Activated CD8-positive, alpha-beta memory T cell treated with anti-CD3 and anti-CD28 coated beads for 24 hours (primary cell): ENCODE measurements at places on chromosomes 13 and 19.

GRCh38 chr13:51246418-51247277, 24.4 kb downstream of the FAM124A start:
- no peak for DNase-seq

DNA sequence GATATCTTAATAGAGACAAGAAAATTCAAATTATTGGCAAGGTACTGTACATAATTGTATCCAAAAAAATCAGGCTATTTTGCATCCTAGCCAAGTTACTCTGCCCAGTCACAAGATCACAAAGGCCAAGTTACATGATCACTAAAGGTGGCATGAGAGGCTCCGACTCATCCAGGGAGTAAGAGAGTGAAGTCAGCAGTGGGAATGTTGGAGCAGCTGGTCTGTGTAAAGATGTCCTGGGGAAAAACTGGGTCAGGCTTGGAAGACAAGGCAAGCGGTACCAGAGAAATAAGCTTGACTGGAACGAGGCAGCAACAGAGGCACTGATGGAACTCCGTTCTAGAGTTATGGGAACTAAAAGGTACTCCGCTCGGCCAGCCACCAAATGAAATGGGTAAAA, 50.2 kb upstream of the PSG2 start:
- no peak for DNase-seq

GRCh38 chr19:40776932-40777644, 959 bp upstream of the RAB4B start:
- DNase-seq, result peak; percentile 92

GRCh38 chr13:71852736-71853135, 14.3 kb downstream of the DACH1 start:
- DNase-seq, result no peak

- no peak for DNase-seq
These were observed 6.6 kb downstream of the IFNL3 start for GRCh38 chr19:39238209-39238608.

GRCh38 chr13:81770868-81771505, 1430.1 kb upstream of the SPRY2 start:
- no peak for DNase-seq

DNA sequence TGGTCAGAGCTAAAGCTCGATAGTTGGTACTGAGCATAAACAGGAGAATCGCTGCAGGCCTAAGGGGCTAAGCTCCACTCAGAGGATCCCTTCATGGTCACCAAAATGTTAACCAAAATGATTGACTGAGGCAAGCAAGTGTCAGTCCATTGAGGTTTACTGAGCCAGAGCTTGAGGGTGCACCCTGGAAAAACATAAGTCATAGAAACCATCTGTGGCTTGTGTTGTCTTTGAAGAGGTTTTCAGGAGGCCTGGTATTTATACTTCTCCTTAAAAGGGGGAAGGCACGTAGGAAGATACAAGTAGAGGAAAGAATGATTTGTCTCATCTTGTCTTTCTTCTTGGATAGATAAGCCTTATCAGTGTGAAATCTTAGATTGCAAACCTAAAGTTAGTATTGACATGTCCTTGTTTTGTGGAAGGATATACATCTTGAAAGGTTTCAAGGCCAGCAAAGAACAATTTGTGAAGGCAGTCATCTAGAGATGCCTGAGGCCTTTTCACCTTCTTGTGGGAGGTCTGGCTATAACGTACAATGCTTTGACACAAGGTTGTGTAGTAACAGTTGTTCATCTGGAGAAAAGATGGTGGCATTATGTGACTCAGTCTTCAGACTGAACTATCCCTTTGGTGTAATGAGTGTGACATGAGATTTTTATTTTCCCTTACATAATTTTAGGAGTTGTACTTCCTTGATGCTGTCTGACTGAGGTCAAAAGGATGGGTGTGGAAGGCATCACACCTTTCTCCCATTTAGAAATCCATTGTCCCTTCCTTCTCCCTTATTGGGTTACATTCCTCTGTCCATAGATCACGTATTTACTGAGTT, 14.7 kb upstream of the CEACAM6 start:
- no peak for DNase-seq

DNA sequence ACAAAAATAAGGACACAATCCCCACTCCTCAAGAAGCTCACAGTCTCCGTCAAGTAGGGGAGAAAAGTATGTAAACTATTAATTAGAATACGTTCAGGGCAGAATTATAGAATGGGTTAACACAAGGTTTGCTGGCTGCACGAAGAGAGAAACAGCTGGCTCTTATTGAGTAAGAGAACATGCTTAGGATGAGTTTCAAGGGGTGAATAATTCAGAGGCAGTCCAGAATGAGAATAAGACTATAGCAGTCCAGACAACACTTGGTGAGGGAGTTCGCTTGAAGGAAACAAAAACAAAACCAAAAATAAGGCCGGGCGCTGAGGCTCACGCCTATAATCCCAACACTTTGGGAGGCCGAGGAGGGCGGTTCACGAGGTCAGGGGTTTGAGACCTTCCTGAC, 61.9 kb downstream of the THSD1 start:
- no peak for DNase-seq

GRCh38 chr19:50415661-50416033, 3.1 kb upstream of the SPIB start:
- no peak for DNase-seq

GRCh38 chr13:79451500-79451962, 29.4 kb upstream of the NDFIP2 start:
- peak; percentile 89 for DNase-seq

DNA sequence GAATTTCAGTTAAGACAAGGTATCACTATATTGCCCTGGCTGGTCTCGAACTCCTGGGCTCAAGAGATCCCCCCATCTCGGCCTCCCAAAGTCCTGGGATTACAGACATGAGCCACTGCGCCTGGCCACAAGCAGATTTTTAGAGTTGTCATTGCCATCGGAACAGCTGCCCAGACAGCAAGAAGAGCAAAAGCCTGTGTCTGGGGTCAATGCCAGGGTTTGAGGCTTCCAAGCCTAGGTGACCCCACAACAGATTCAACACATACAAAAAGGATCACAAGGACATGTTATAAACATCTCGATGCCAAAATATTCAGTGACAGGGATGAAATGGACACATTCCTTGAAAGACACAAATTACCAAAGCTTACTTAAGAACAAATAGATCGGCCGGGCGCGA, 40.1 kb upstream of the KLF2 start:
- no peak for DNase-seq

DNA sequence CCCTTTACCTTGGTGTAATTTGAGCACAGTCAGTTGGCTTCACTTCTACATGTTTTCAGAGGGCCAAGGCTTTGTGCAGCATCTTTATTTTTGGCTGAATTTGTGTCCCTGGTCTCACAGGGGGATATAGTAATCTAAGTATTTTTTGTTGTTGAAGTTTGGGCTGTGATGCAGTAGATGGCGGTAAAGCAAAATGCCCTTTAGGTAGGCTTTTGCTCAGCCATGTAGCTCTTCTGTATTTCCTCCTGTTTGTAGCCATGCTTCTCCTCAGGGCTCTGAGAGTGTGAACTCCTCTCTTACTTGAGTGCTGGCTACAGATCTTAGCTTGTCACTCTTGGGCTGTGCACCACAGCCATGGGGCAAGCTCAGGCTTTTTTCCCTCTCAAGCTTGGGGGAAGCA, 328.6 kb downstream of the SLITRK5 start:
- DNase-seq, result no peak

- no peak for DNase-seq
These were observed 893.8 kb upstream of the SLC10A2 start for GRCh38 chr13:103960001-103960400.

- DNase-seq, result no peak
These were observed 32.2 kb upstream of the ZNF726 start for GRCh38 chr19:23882493-23882892.

- DNase-seq, result no peak
These were observed 127.0 kb downstream of the UGGT2 start for GRCh38 chr13:95926231-95926630.

- DNase-seq, result no peak
These were observed 8.4 kb downstream of the ARHGAP33 start for GRCh38 chr19:35783469-35784434.

DNA sequence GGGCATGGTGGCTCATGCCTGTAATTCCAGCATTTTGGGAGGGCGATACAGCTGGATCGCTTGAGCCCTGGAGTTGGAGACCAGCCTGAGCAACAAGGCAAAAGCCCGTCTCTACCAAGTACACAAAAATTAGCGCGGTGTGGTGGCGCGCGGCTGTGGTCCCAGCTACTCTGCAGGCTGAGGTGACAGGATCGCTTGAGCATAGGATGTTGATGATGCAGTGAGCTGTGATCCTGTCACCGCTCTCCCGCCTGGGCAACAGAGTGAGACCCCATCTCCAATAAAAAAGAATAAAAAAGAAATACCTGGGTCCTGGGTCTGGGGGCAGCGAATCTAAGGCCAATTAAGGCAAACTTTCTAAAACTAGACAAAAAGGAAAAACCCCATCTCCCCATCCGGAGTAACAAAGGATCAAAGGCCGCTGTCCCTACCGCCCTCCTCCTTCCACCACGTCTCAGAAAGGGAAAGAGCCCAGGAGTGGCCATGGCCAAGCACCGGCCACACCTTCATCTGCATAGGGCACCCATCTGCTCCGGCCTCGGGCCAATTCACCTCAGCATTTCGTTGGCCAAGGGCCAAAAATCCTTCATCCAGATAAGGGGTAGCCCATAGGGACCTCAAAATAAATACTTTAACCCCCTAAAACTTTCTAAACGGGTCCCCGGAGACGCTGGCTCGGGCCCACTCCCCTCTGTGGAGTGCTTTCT, 851 bp downstream of the ZNF320 start:
- peak; percentile 56 for DNase-seq

DNA sequence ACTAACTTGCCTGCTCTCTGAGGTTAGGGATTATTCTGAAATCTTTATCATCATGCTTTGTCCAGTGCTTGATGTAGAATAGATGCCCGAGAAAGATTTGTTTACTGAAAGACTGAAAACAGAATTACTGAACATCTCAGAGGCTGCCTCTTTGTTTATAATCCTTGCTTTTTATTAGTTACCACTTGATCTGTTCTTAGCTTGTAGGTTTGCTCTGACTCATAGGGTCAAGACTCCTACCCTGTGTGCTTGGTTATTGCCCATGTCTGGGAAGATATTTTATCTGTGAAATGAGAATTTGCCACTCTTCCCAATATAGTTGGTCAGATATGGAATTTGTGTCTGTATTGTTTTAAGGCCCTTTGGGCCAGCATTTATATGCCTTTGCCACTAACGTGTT, 675.3 kb downstream of the DIAPH3 start:
- no peak for DNase-seq

DNA sequence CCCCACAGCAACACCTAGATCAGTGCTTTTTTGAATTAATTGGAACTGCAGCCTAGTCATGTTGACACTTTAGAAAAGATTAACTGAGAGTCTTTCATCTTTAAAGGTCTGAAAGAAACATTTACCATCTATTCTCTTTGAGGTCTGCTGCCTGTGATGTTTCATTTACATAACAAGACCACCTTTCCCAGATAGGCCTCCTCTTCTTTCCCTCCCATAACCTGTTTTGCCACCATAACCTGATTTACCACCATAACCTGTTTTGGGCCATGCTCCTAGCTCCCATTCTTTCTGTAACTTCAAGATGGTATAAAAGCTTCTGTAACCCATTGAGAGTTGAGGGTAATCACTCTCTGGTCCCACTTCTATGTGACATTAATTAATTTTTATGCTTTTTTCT, 320.8 kb downstream of the PCDH20 start:
- DNase-seq, result no peak

DNA sequence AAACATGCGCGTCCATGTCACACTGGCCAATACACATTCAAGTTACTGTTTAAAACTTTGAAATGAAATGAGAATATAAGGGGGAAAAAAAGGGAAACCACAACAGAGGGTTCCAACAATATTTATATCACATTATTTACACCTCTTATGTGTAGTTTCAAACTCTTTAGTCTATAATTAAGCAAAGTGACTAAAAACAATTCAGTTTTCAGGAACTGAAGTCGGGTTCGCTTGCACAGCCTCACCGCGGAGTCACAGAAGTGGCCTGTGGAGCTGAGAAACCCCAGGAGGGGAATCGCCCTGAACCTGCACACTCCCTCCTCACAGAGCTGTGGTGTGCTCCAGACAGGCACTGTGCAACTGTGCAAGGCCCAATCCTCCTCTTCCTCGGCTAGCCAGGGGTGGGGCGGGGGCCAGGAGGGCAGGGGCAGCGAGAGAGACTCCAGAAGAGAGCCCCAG, 75.9 kb downstream of the STK24 start:
- DNase-seq, result no peak

GRCh38 chr19:37986048-37986750, 79.2 kb downstream of the SIPA1L3 start:
- no peak for DNase-seq

DNA sequence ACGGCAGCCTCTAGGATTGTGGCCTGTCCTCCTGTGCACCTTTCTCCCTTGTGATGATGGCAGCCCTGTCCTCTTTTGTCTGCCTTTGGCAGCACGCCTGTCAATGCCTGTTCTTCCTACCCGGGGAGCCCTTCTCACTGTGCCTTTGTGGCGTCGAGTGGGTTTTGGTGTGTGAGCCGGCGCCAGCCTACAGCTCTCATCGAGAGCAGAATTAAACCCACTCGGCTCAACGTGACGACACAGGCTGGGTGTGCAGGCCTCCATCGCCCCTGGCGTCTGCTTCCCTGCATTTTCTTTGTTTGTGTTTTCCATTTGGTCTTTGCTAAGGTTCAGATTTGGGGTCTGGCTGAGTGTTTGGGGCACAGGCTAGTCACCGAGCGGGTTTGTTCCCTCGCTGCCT, 34.4 kb downstream of the AP1M1 start:
- DNase-seq, result no peak

DNA sequence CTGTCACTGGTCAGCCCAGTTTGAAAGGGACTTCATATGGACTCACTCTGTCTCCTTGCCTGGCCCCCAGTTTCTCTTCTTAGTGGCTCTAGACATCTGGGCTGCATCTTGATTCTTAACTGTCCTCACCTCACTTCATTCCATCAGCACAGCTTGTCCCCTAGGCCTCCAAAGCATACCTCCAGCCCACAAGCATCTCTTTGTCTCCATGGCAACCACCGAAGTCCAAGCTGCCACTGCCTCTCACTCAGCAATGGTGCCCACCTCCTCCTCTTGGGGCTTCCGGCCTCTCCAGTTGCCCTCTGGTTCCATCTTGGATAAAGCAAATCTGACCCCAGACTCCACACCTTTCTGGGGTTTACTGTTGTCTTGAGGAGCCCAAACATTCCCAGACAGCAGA, 9.9 kb upstream of the KLHL26 start:
- no peak for DNase-seq

- DNase-seq, result no peak
These were observed 2532.9 kb downstream of the PCDH9 start for GRCh38 chr13:64697226-64697625.

DNA sequence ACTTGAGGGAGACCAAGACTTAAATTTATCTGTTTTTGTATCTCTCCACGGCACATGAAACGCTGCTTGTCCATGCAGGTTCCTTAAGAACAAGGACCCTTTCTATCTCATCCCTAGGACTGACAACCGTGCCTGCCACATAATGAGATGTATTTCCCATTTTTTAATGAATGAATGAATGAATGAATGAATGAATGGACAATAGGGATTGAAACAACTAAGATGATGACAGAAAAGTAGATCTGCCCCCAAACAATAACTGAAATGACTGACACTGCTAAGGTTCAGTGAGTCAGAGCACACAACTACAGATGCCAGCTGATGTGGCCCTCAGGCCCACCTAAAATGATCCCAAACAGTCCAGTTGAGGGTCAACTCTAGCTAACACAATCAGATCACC, 69.8 kb downstream of the USP12 start:
- no peak for DNase-seq
